ENCODE measurements at places on chromosomes 3 and 15. TPM values are rescaled to one million over a fixed set of nuclear protein-coding genes. Genes with fewer than 3 reads are reported as not detected.

DNA sequence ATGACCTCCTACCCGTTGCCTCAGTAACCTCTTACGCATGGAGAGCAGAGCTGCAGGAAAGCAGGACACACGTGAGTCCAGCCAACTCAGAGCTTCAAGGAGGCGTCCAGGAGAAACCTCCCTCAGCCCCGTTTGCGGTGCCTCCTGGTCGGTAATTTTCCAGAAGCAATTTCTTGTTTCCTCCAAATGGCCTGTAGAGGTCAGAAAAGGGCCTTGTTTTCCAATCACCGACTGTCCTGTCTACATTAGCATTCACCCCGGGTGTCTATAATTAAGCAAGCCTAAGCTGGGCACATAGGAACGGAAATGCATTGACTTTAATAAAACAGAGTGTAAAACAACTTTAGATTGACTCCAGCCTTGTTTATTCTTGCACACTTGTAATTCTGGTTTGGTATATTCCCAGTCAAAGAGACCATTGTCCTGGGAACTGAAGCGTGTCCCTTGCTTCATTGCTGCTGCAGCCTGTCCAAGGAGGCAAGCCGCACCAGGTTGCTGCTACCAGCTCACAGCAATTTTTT lies 836.2 kb downstream of the AGBL1 start:
- DNase-seq, result peak; percentile 76

SH3GL3 gene
- total RNA-seq, result 8.7 TPM

GRCh38 chr3:20185331-20185678 lies 701 bp downstream of the SGO1 start:
- peak; percentile 16 for DNase-seq

TEX55 gene
- not detected for total RNA-seq

ZKSCAN7 gene
- 9.9 TPM for total RNA-seq

DNA sequence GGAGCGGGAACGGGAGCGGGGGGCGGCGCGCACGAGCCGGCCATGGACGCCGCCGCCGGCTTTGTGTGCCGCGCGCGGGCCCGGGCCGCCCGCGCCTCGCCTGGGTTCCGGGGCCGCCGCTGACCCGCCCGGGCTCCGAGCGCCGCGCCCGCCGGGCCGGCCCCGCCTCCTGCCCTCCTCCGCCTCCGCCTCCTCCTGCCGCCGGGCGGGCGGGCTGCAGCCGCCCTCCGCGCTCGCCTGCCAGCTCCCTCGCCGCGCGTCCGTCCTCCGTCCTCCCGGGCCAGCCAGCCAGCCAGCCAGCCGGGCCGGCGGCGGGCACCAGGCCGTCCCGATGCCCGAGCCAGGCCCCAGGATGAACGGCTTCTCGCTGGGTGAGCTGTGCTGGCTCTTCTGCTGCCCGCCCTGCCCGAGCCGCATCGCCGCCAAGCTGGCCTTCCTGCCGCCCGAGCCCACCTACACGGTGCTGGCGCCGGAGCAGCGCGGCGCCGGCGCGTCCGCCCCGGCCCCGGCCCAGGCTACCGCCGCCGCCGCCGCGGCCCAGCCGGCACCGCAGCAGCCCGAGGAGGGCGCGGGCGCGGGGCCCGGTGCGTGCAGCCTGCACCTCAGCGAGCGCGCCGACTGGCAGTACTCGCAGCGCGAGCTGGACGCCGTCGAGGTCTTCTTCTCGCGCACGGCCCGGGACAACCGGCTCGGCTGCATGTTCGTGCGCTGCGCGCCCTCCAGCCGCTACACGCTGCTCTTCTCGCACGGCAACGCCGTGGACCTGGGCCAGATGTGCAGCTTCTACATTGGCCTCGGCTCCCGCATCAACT lies at the start of gene ABHD17C:
ABHD17C (plus strand) TSS at position 212 of the 812 bp plus-strand sequence; CDS start at position 332, 120 bp downstream.
- peak; percentile 85 for DNase-seq

Measured in hepatocyte (in vitro differentiated cells).